ENCODE measurements at places on chromosomes 1 and 21. TPM values are rescaled to one million over a fixed set of nuclear protein-coding genes. Genes with fewer than 3 reads are reported as not detected.
A peak's percentile ranks its signal among the peaks of the same experiment; 100 is the strongest.

GRCh38 chr1:234716908-234717375 is 107.0 kb upstream of the IRF2BP2 start:
- H3K27ac ChIP-seq: no peak overlapping the region
- H3K4me1 ChIP-seq: peaks cover 11% of the 10 kb centered on the region
- DNase-seq: no peak
- H3K36me3 ChIP-seq: no peaks in the 10 kb centered on the region
- H3K27me3 ChIP-seq: no peaks in the 10 kb centered on the region

- H3K27me3 ChIP-seq: no peaks in the 10 kb centered on the region
- no peak overlapping the region for H3K27ac ChIP-seq
- H3K4me3 ChIP-seq: no peak overlapping the region
- DNase-seq: no peak
Observed at GRCh38 chr21:35512346-35512745, 463.2 kb upstream of the RUNX1 start.

DNA sequence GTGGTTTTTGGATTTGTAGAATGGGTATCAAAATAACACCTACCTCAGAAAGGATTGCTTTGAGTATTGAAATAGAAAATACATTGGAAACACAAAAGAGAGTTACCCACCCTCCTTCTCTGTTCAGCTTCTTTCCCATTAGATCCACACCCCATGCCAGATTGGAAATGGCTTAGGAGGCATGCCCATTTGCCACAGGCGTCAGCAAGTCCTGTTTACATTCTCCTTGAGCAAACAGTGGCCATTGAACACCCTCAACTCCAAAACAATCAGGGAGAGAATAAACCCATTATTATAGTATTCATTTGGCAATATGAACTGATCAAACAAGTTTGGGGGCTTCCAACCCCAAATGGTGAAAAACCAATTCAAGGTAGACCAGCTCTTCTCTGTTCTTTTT is 2.4 kb downstream of the ELAPOR1 start:
- H3K36me3 ChIP-seq: no peaks in the 10 kb centered on the region
- DNase-seq: no peak
- no peak overlapping the region for H3K4me3 ChIP-seq
- H3K4me1 ChIP-seq: peaks cover 10% of the 10 kb centered on the region

- H3K4me3 ChIP-seq: no peak overlapping the region
- peaks cover 16% of the 10 kb centered on the region for H3K4me1 ChIP-seq
- no peak overlapping the region for H3K27ac ChIP-seq
- peaks cover 8% of the 10 kb centered on the region for H3K27me3 ChIP-seq
- DNase-seq: no peak
- H3K36me3 ChIP-seq: no peaks in the 10 kb centered on the region
Observed at GRCh38 chr21:33388188-33388587, 15.0 kb upstream of the IFNGR2 start.

HSPB7 gene
- total RNA-seq: not detected

DNA sequence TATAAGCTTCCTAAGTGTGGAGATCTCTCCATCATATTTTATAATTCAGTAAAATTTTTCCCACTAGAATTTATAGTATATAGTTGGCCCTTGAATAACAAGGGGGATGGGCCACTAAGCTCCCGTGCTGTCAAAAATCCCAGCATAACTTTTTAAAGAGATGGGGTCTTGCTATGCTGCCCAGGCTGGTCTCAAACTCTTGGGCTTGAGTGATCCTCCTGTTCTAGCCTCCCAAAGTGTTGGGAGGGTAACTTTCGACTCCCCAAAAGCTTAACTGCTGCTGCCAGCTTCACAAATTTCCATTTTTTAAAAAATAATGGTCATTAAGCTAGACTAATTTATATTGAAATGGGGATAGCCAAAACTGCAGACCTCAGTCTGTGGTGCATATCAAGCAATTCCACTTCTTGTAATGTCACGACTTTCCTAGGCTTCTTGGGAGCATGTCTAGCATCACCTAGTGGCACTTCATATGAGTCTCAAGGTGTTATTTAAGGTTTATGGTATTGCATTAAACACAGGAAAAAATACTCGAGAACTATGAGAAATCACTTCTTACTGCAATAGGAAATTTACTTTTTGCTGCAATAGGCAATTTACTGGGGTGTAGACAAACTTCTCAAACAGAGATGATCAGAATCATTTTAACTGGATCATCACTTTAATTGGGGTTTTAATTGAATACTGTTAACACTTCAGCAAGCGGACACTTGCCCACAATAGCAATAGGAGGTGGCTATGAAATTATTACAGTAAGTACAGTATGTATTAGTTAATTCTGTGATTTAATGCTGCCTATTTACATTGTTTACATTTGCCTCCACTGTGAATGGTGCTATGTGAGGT is 19.3 kb upstream of the ACTA1 start:
- DNase-seq: no peak
- H3K4me1 ChIP-seq: no peaks in the 10 kb centered on the region
- H3K4me3 ChIP-seq: no peak overlapping the region
- no peaks in the 10 kb centered on the region for H3K27me3 ChIP-seq

HAO2 gene
- not detected for total RNA-seq

- peaks cover 16% of the 10 kb centered on the region for H3K4me1 ChIP-seq
- no peak overlapping the region for H3K27ac ChIP-seq
- H3K36me3 ChIP-seq: no peaks in the 10 kb centered on the region
- H3K27me3 ChIP-seq: no peaks in the 10 kb centered on the region
Observed at GRCh38 chr1:60978421-60979357, 103.7 kb upstream of the NFIA start.

DNA sequence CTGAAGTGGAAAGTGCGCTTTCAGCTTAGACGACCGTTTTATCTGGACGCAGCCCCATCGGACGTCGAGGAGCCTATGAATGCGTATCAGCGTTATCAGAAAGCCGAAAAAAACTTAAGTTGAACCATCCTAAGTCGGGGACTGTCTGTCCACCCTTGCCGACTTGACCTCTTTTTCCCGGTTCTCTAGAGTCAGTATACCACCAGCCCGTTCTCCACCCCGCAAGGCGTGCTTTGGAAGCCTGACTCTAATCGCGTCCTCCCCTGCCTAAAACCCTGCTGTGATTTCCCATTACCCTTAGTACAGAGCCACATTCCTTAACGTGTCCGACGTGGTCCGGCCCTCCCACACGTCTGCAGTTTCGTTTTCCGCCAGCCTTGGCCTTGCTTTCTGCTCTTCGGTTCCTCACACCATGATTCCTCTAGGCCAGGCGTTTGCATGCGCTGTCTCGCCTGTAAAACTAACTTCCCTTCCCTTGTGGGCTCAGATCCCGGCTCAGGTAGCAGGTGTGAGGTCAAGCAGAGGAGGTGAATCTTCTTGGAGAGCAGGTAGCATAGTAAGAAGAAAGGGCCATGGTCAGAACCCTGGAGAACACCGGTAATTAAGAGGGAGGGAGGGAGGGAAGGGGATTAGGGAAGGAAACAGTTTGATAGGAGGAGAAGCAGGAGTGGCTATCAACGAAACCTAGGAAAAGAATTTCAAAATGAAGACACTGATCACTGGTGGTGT is 865 bp downstream of the ADPRS start:
- peaks cover 18% of the 10 kb centered on the region for H3K4me1 ChIP-seq
- peak overlapping the region; percentile 92 for H3K4me3 ChIP-seq
- peaks cover 46% of the 10 kb centered on the region for H3K36me3 ChIP-seq
- peak overlapping the region; percentile 70 for H3K27ac ChIP-seq
- no peaks in the 10 kb centered on the region for H3K27me3 ChIP-seq

S100A12 gene
- not detected for total RNA-seq

CHIA gene
- total RNA-seq: not detected

DNA sequence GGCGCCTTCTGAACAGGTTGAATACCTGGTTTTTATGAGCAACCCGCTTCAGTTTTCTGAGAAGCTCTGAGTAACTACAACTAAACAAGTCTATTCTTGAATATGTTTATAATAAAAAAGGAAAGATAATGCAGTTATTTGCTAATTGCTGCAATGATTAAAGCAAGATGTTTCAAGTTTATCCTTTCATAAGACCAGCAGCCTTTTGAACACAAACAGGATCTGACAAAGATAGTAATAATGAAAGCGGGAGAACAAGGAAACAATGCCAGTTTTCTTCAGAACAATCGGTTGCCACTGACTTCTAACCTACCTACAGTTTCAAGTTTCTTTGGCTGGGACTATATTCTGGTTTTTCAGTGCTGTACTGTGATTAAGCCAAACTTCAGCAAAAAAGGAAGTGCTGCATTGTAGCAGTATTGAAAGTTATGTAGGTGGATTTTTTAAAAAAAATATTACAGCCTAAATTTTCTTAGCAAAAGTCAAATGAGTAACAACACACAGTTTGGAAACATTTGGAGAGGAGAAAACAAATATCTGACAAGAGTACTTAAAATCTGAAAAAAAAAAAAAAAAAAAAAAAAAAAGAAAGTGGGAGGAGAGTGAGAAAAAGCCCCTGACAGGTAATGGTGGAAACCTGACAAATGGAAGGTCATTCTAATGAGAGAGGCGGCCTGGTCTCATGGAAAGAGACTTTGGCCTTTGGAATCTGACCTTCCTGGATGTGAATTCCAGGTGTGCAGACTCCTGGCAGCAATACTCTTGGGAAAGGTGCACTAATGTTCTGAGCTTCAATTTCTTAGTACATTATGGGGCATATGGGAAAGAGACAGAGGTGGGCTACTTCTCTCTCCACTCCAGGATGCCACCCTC is 11.4 kb downstream of the KCNJ15 start:
- H3K4me1 ChIP-seq: no peaks in the 10 kb centered on the region
- H3K36me3 ChIP-seq: no peaks in the 10 kb centered on the region
- peaks cover 17% of the 10 kb centered on the region for H3K27me3 ChIP-seq
- no peak overlapping the region for H3K27ac ChIP-seq
- no peak overlapping the region for H3K4me3 ChIP-seq
- no peak for DNase-seq

DNA sequence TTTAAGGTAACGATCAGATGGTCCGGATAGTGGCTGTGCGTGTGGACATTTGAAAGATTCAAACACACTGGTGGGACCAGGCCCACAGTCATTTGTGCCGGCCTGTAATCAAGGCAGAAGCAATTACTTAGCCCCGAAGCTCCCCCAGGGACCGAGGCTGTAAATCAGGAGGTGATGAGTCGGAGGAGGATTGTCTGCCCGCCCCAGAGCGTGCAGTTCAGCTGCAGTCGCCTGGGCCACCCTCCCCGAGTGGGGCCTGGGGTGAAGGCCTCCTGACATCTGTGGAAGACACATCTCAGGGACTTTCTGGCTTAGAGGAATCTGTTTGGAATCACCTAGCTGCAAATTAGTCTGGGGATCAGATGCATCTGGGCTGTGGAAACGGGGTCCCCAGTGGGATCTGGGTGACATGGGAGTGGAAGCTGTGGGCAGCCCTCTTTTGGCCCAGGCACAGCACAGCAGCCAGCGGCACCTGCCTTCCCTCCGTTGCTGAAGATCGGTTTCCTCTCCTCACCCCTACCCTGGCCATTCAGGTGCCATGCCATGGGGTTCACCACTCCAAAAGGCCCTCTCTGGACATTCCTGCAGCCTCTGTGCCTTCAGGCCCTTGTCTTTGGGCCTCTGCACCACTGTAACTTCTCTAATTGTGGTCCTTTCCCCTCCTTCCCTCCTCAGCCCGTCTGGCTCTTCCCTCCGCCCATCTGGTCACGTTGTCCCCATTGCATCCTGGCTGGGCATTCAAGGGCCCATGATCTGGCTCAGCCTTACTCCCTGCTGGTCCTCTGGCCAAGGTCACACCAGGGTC is 25.7 kb downstream of the LHX4 start:
- peaks cover 39% of the 10 kb centered on the region for H3K27me3 ChIP-seq
- H3K36me3 ChIP-seq: no peaks in the 10 kb centered on the region
- no peak overlapping the region for H3K27ac ChIP-seq
- H3K4me1 ChIP-seq: peaks cover 31% of the 10 kb centered on the region
- H3K4me3 ChIP-seq: no peak overlapping the region

GRCh38 chr1:211715971-211716370 is 40.5 kb upstream of the NEK2 start:
- no peak for DNase-seq
- H3K4me1 ChIP-seq: peaks cover 4% of the 10 kb centered on the region
- no peaks in the 10 kb centered on the region for H3K27me3 ChIP-seq
- no peak overlapping the region for H3K4me3 ChIP-seq
- H3K27ac ChIP-seq: no peak overlapping the region

LRRC8B gene
- total RNA-seq: 20.3 TPM

DNA sequence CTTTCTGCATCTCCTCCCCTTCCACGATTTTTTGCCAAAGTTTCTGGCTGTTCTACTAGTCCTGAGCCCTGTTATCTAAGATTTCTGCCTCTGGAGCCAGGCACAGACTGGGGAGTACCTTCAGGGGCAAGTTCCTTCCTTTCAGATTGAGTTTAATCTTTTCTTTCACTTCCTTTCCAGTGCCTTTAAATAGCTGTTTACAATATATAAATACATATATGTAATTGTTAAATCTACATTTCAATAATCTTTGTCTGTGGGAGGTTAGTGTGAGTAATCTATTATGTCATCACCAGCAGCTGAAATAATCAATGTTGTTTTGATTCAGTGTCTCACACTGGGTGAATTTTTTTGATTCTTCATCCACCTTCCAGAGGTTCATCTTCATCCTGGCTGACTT is 31.8 kb downstream of the DIPK1A start:
- H3K36me3 ChIP-seq: no peaks in the 10 kb centered on the region
- no peak overlapping the region for H3K27ac ChIP-seq
- peaks cover 4% of the 10 kb centered on the region for H3K4me1 ChIP-seq
- H3K27me3 ChIP-seq: no peaks in the 10 kb centered on the region

SLAMF6 gene
- 1.0 TPM for total RNA-seq

DNA sequence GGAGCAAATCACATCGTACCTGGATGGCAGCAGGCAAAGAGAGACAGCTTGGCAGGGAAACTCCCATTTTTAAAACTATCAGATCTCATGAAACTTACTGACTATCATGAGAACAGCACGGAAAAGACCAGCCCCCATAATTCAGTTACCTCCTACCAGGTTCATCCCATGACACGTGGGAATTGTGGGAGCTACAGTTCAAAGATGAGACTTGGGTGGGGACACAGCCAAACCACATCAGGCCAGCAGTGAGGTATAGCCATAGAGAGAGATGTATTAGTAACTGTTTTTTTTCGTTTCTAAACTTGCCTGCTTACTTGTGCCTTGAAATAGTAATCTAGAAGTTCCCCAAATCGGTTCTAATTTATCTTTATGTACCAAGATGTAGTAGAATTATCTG is 48.9 kb downstream of the AK4 start:
- H3K36me3 ChIP-seq: peaks cover 15% of the 10 kb centered on the region
- H3K27me3 ChIP-seq: no peaks in the 10 kb centered on the region
- H3K4me3 ChIP-seq: no peak overlapping the region
- H3K27ac ChIP-seq: no peak overlapping the region
- peaks cover 6% of the 10 kb centered on the region for H3K4me1 ChIP-seq
- no peak for DNase-seq

DNA sequence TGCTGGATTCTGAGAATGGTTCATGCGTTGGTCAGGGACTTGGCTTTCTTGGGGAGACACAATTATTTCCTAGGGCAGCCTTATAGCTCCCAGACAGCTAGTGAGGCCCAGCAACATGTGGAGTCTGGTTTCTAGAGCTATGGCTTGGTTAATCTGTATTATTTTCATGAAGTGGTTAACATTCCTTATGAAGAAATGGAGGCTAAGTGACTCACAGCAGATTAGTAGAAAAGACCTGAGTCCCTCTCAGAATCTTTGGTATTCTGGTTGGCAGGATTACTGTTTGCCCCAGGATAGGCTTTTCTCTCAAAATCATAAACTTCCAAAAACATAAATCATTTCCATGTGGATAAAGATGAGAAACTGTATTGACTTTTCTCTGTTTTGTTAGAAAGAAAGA is 42.3 kb downstream of the DUSP10 start:
- no peaks in the 10 kb centered on the region for H3K27me3 ChIP-seq
- H3K36me3 ChIP-seq: peaks cover 8% of the 10 kb centered on the region
- no peak overlapping the region for H3K4me3 ChIP-seq
- no peak for DNase-seq
- H3K4me1 ChIP-seq: no peaks in the 10 kb centered on the region
- no peak overlapping the region for H3K27ac ChIP-seq

GRCh38 chr1:56377431-56377830 is 201.9 kb downstream of the PLPP3 start:
- DNase-seq: no peak
- no peaks in the 10 kb centered on the region for H3K27me3 ChIP-seq
- H3K36me3 ChIP-seq: no peaks in the 10 kb centered on the region
- H3K27ac ChIP-seq: no peak overlapping the region
- no peak overlapping the region for H3K4me3 ChIP-seq
